ENCODE measurements at places on chromosomes 7 and 10.
A peak's percentile ranks its signal among the peaks of the same experiment; 100 is the strongest.

DNA sequence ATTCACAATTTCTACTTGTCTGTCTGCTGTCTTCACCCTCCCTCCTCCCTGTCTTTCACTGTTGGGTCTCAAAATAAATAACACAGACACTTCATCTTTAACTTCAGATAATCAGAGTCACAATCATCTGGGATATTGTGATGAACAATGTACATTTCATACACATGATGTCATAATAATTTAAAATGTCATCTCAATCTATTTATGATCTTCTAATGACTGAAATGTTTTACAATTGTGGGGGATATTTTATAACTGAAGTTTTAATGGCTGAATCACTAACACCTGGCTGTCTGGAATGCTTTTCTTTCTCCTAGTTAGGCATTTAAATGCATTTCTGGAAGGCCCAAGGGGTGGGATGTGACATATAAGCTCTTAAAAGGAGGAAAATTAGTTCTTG is 859.8 kb downstream of the LRMDA start:
- DNase-seq, result no peak

DNA sequence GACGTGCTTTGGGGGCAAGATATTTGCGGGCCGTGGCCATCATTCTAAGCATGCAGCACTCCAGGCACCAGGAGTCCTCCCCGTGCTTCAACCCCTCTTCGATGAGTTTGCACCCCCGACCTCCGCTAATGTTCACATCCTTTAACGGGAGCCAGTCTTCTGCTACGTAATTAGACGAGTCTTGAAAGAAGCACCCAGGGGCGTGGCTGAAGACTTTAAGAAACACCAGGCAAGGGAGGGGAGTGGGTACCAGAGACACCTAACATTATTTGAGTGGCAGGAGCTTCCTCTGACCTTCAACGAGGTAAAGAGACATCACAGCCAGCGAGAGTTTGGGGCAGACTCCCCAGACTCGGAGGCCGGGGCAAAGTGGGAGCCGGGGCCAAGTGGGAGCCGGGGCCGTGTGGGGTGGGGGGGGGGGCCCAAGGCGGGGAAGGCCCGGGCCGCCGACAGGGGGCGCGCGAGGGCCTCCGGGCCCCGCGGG is 31.1 kb upstream of the TOMM7 start:
- no peak for DNase-seq

DNA sequence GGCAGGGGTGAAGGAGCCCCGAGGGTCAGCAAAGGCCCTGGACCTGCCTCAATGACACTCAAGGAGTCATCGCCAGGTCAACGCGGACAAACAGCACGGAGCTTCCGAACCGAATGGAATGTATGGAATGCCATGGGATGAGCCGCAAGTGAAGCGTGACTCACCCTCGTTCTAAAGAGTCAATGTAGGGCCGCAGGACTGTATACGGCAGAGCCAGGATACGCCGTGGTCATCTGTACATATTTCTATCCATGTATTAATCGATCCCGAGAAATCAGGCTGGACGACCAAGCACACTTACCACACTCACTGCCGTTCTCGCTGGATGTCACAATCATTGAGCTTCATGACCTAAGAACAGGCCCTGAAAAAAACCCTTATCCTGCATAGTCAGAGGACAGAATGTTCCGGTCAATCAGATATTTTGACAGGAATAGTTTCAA is 4.3 kb downstream of the SNX8 start:
- no peak for DNase-seq

DNA sequence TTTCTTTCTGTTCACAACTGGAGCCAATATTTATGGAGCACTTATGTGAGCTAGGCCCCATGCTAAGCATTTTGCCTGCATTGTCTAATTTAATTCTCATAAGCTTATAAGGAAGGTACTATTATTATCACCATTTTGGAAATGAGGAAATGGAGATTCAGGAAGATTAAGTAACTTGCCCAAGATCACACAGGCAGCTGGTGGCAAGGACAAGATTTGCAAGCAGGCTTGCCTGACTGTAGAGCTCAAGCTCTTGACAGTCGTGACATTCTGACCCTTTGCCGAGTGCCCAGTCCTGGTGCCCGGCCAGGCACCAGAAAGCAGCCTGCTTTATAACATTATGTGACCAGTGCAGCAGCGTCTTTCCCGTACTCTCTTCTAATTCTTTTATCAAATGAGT is 38.2 kb downstream of the WNT2 start:
- DNase-seq, result no peak

DNA sequence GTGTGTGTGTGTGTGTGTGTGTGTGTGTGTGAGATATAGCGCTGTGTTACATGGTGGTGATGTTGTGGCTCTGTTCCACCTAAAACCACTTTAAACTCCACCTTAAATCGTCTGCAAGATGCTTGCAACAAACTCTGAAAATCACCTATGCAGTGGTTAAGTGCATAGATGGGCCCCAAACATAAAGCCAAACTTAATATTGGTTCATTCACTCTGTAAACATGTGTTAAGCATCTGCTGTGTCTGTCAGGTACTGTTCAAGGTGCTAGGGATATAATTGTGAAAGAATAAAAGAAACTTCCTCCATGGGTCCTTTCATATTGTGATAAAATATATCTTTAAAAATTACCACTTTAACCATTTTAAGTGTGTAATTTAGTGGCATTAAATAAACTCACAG is 645.4 kb upstream of the SORCS1 start:
- DNase-seq, result no peak

- DNase-seq, result no peak
Measured at GRCh38 chr10:131655101-131655849, 245.5 kb upstream of the PPP2R2D start.

DNA sequence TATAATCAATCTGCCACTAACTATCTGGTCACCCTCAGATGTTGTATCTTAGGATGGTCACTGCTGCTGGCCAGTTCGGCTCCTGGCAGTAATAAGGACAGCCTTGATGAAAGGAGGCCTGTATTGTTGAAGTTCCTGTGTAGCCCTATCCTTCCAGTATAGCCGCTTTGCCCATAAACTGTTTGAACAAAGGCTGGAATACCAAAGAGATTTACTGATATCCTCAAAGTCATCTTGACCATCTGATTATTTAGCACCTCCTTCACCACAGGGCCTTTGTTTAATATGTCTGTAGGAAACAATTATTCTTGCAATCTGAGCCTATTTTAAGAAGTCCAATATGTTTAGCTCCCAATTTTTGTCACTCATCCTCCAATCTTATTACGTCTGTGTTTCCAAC is 77.7 kb downstream of the HYCC1 start:
- no peak for DNase-seq

DNA sequence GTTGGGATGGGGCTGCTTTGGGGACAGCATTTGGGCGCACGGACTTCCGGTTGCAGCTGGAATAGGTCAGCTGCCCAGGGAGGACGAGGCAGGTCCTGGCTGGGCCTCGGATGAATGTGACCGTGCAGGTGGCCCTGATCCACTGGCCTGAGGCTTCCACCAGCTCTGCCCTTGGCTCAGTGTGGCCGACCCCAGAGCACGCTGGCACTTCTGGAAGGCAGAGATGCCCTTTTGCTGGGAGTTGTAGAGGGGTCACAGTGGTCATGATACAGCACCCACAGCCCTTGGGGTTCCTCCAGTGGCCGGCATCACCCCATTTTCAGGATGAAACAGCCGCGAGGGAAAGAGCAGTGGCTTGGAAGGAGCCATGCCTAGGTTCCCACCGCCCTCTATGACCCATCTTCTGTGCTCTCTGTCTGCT is 19.0 kb downstream of the ADCY1 start:
- DNase-seq, result no peak

DNA sequence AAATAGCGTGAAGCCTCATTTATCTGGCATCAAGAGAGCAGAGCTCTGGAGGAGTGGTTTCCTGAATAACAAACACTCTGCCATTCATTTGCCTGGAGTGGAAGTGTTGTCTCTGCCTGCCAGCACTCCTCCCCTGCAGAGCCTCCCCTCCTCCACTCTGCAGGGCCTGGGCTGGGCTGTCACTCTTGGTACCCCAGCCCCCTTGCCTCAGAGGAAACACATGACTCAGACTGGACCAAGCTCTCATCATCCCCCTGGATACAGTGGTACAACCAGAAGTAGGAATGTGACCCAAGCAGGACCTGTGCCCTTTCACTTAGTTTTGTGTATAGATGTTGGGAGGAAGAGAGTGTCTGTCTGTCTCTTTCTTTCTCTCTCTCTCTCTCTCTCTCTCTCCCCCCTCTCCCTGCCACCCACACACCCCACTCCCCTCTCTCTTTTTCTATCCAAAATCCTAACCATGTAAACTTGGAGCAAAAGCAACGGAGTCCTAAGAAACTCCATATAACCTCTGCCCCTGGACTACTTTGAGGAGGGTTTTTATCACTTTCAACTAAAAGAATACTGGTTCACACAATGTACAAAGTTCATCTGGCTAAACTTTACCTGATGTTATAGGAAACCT is 43.9 kb downstream of the DOCK4 start:
- no peak for DNase-seq

DNA sequence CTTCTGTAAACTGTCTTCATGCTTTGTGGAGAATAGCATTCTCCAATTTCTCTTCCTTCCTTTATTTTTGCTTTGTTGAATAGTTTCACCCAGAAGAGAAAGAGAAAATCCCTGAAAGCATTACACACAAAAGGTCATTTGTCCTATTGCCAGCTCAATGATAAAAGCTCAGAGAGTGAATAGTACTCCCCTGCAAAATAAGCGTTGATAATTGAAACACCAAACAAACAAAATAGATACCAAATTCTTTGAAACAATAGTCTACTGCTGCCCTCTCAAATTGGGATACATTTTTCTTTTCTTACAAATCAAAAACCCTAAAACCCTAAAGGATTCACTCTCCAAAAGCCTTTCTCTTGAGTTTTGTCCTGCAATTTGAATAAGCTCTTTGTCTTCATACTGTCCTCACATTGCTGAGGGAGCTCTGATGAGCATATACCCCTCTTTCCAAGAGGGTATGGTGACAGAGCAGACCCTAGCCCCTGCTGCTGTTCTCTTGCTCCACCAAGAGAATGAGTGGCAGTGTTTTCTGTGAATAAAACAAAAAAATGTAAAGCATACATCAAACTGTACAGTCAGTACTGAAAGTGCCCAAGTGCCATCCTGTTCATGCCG is 134.4 kb downstream of the CSTF2T start:
- no peak for DNase-seq

GRCh38 chr10:132458586-132459300 is 61.7 kb downstream of the PWWP2B start:
- DNase-seq, result peak; percentile 66

DNA sequence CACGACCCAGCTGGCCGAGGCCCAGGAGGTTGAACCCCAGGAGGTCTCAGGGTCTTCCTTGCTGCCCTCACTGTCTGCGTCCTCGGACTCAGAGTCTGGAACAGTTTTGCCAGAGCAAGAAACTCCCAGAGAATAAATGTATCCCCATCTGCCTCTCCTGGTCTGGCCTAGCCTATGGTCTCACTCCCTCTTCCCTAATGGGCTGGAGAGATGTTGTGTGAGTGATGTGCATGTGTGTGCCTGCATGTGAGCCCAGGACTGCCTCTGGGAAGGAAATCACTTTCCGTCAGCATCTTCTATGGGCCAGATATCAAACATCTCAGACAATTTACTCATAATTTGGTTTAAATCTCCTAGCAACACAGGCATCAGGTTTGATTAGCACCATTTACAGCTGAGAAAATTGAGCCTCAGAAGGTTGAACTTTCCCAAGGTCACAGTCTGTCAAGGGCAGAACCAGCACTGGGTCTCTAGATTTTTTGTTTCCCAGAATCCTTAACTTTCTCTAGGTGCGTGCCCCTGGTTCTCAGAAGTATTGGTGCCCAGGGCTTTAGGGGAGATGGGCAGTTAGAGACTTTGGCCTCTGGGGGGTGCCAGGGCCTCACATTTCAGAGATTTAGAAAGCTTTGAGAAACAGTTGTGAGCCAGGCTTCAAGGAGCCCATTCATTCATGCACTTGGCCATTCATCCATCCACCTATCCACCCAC is 4.9 kb downstream of the TMEM270 start:
- DNase-seq, result no peak

DNA sequence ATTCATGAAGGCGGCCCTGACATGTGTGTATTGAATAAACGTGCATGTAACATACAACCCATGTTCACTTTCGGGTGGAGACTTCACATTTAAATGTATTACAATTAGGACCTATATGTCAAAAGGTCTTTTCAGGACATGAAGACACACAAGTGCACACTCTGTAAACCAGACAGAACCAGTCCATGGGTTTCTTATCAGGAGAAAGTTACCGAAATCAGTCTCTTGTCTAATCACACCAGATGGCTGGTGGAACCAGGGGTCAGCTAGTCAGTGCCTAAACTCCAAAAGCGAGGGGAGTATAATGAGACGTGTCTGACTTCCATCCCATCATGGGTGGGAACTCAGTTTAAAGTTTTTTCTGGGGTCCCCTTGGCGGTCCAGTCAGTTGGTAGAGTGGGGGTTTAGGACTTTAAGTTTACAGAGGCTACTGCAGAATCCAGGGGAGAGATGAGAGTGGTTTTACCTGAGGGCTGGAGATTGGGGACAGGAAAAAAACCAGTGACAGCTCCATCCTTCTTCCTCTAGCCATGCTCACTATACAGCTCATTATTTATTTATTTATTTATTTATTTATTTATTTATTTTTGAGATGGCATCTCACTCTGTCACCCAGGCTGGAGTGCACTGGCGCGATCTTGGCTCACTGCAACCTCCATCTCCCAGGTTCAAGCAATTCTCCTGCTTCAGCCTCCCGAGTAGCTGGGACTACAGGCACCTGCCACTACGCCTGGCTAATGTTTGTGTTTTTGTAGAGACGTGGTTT is 251.3 kb upstream of the LYZL1 start:
- DNase-seq, result no peak

- no peak for DNase-seq
Measured at GRCh38 chr10:10967581-10968256, 50.0 kb upstream of the CELF2 start.

- no peak for DNase-seq
Measured at GRCh38 chr7:6252748-6253147, 19.7 kb downstream of the CYTH3 start.

DNA sequence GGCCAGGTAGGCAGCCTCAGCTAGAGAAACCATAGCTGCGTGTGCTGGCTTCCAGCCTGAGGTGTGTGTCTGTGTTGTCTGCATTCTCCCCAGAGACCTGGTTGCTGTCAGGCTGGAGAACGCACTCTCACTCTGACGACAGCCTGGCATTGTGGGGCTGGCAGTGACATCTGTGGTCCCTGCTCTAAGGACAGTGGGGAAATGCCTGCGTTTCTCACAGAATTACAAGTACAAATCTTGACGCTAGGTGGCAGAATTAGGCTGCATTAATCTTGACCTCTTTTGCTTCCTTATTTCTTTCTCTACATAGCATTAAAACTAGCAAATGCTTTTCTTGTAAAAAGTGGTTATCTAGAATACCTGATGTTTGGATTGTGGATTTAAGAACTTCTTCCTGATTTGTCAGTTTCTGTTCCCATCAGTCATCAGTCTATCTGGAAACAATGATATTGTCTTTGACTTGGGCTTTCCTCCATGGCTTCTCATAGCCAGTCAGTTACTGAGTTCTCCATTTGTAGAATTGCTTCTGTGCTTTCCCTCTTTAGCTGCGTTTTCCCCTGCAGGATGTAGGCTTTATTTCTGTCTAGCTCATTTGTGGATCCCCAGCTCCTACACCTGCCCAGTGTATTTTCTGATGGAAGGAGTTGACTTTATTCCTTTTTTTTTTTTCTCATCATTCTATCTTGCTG is 86.0 kb downstream of the FANK1 start:
- no peak for DNase-seq

GRCh38 chr7:41738336-41738735 is 35.4 kb upstream of the INHBA start:
- DNase-seq, result no peak

Data from T-helper 17 cell (primary cell).